ENCODE measurements at places on chromosomes 5 and 9.
A peak's percentile ranks its signal among the peaks of the same experiment; 100 is the strongest.

- DNase-seq: peak; percentile 74
These were observed 53.3 kb upstream of the SPATA31D4 start for GRCh38 chr9:81874931-81875330.

GRCh38 chr5:85000671-85001070 is 616.0 kb upstream of the EDIL3 start:
- no peak for DNase-seq

DNA sequence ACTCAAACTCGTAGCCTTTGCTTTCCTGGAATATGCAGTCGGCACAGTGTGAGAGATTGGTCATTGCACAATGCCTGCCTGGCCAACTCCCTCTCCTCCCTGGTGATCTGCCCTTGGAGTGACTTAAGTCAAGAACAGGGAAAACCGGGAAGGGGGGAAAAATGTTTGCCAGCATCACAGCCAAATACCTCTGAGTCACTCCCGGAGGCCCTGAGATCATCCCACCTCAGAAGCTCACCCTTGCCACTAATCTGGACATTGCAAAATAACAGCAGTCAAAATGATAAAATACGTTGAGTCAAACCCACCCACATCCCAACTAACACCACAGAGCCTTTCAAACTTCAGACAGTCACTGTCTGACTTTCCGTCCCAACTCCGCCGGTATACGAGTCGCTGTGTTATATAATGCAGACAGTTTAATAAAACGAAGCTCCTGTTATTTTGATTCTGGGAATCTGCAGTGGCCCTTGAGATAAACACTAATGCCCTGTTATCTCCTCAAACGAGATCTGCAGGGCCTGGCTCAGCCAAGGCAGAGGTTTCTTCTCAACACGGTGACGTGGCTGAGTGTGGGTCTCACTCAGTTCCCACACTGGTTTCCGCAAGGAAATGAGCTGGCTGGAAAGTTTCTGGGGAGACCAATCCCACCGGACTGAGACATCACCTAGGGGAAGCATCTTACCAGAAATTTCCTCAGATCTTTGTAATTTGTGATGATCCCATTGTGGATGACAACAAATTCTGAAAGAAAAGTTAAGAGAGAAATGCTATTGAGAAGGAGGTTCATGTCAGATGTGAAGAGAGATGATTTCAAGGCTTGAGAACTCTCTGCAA is 22.1 kb downstream of the GFPT2 start:
- DNase-seq: peak; percentile 100

DNA sequence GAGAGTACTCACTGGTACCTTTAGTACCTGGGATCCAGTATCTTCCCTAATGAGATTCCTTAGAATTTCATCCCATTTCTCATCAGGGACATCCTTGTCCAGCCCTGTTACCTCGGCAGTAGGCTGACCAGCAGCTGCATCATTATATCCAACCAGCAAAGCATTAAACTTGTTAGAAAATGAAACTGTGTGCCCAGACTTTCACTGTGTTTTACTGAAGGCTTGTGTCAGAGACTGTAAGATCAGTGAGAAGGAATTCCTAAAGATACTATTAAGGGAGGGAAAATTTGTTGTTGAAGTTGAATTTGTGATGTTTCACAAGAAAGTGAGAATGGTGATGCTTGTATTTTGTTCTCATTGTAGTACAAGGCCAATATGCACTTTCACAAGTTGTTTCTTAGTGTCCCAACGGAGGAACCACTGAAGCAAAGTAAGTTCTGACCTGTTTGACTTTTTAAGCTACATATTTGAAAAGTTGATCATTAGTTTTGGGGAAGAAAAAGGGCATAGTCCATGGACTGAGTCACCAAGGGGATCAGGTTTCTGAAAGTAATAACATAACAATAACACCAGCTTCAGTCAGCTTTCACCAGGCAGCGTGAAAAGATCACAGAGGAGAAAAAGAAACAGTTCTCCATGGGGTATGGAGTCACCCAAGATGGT is 48.8 kb downstream of the GRAMD2B start:
- DNase-seq: peak; percentile 72

DNA sequence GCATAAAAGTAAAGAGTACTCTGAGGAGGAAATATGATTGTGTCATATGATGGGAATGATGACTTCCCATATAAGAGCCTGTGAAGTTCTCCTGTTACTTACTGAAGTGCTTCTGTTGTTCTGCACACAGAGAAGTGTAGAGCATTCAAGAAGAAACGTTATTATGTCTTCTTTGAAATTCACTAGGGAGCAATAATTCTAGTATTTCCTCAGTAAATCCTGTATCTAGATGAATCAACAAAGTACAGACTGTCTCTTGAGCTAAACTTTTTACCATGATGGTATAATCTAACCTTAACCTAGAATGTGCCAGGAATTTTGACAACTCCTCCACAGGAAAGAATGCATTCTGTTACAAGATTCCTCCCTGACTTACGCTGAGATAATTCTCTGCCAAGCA is 18.9 kb upstream of the GHR start:
- no peak for DNase-seq

DNA sequence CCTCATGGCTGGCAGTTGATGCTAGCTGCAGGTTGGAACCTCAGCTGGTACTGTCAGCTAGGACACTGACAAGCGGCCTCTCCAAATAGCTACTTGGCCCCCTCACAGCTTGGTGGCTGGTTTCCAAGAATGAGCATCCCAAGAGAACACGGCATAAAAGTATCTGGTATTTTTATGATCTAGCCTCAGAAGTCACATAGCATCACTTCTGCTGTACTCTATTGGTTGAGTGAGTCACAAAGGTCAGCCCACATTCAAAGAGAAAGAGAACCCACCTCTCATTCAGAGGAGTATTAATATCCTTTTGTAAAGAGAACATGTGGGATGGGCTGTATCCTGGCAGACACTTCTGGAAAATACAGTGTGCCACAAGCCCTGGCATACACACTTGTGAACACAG is 6.0 kb upstream of the SIL1 start:
- no peak for DNase-seq

GRCh38 chr5:93120771-93121170 is 460.2 kb downstream of the NR2F1-AS1 start:
- no peak for DNase-seq

- DNase-seq: peak; percentile 62
These were observed 57.9 kb upstream of the CCNG1 start for GRCh38 chr5:163379298-163380155.

DNA sequence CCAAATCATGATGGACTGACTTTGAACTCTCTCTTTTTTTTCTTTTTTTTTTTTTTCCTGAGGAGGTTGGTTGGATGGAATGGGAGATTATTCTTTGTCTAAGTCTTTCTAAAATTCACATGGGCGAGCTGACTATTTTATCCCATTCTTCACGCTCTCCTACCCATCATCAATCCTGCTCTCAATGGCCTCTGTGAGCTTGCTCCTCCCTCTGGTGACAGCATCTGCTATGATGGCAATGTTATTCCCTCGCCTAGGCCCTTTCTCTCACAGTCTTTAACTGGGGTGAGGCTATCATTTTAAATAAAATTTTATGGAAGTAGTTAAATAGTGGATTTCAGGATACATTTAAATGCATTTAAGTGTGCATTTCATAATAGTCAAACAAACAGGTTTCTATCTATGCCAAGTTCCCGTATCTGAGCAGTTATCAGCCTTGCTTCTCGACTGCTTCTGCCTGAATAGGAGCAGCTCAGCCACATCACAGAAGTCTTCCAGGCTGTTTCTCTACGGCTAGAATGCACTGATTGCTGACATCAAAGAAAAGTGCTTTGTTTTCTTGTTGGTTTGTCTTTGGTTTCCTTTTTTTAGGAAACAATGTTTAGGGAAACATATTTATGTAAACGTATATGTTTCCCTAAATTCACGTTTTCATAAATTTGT is 2233.8 kb downstream of the MAT2B start:
- no peak for DNase-seq

DNA sequence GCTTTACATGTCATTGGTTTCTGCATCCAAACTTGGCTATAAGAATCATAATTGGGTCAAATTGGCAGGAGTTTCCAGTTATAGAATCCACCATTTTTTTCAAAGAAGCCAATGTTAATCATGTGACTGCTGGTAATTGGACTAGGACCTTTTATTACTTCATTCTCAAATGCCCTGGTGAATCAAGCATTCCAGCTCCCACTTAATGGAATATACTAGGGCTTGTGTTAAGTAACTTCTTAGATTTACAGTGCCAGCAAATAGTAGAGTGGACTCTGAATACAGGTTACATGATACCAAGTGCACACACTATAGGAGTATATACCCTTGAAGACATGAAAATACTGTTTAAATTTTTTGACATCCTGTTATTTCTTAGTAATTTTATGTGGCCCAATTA is 96.7 kb downstream of the NUDT12 start:
- DNase-seq: no peak

DNA sequence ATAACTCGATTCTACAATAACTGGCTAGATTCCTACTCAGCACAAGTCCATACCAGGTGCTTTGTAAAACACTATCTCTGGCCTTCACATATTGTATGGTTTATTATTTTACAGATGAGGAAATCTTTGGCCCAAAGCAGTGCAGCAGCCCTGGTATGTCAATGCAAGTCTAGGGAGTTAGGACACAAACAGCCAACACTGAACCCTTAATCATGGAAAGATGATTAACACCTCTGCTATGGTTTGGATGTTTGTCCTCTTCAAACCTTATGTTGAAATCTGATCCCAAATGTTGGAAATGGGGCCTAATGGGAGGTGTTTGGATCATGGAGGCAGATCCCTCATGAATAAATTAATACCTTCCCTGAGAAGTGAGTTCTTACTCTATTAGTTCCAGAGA is 76.6 kb downstream of the MAPKAP1 start:
- peak; percentile 35 for DNase-seq

DNA sequence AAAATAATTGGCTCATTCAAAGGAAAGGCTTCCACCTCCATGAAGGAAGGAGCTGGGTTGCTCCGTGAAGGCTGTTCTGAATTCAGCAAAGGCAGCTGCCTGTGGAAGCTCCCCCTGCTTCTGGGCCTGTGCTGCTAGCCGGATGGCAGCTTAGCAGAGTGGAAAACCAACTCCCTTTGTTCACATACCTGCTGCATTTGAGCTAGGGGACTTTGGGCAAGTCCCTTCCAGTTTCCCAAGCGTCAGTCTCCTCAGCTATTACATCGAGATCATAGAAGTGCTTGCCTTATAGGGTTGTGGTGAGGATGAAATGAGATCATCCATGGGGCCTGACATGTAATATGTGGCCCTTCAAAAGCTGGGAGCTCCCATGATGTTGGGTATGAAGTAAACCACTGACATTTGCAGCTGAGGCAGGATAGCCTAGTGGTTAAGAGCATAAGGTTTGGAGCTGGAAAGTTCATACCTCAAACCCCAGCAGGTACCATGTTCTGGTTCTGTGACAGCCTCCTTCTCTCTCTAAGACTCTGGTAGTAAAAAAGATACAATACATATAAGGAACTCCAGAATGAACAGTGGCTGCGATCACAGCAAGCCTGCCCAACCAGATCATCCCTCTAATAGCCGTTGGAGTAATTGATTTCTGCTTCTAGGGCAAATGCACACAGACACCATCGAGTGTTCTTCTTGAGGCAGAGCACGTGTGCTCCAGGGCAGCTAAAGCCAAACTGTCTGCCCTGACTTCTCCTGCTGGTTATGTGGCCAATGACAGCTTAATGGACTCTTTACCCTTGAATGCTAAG is 11.0 kb upstream of the DENND1A start:
- no peak for DNase-seq

DNA sequence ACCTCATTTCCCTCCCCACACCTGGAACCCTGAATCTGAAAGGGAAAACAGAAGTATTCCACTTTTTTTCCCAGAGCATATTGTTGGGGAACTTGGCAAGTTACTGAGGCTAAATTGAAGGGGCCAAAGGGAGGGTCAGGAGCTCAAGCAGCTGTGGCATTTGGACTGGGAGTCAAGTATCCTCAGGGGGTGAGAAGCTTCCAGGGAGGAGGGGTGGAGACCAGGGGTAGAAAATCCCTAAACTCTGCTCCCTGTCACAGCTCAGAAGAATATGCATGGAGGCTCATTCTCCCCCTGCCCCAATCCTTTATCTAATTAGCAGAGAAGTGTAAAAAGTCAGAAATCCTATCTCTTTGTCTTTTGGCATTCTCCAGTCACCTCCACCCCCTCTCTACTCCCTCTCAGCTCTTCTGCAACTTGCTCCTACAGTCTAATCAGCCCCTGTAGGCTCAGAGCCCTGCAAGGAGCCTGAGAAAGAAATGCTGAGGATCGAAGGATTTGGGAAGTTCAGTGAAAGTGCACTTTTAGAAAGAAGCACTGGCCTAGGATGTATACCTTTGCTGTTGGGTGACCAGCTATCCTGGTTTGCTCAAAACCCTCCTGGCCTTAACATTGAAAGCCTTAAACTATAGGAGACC is 5.7 kb upstream of the WNT8A start:
- DNase-seq: no peak

DNA sequence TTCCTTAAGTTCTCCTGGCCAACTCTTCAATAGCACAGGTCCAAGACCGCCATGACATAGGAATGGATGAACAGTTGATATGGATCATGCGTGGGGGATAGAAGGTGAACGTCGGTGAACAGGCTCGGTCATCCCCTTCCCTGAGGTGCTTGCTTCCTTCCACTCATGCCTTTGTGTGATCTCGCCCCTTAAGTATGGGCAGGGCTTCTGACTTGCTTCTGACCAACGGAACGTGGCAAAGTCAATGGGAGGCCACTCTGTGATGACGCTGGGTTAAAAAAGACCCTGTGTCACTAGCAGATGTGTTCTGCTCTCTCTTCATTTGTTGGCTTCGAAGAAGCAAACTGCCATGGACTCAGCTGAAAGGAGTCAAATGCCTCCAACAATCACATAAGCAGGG is 240.5 kb upstream of the TUT7 start:
- DNase-seq: no peak

DNA sequence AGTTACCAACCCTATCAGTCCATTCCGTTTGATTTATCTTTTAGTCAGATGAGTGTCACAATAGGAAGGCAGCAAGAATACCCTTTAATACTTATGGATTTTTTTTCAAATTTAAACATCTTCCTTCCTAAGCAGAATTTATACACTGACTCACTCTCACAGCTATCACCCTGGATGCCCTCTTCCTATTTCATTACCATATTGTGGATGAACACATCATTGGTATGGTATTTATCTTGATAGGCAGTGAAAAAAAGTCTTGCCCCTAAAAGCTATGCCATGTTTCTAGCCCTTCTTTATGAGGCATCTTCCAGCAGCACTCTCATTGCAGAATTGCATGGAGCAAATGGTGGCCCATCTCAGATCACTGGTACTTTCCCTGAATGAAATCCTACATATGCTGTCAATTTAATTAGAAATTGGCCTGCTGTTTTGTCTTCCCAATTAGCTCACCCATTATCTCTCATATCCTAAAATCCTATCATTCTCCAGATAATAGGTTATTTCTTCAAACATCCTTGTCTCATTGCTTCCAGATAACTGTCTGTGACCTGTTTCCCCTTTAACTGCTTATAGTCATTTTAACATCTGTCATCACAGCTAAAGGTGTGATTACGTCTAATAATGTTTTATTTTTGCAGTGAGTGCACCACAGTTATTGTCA is 433.5 kb upstream of the POU5F2 start:
- no peak for DNase-seq

DNA sequence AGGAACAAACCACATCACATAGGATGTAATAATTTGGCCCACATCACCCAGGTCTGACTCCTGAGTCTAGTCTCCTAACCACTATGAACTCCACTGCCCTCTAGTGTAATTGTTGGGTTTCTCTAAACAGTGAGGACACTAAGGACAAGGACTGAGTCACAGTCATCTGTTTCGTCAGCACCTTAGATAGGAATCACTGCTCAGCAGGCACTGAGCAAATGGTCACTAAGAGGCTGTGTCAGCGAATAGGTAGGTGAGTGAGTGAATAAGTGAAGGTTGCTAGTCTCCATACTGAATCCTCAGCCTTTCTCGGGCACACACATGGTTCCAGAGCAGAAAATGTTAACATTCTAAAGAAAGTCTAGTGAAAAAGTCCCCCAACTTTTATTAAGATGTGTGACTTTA is 278.6 kb downstream of the SPOCK1 start:
- peak; percentile 80 for DNase-seq

Data from fibroblast of villous mesenchyme (primary cell).